ENCODE measurements at places on chromosomes 12 and 14.
A peak's percentile ranks its signal among the peaks of the same experiment; 100 is the strongest.

GRCh38 chr14:92897922-92898565 is 24.9 kb upstream of the CHGA start:
- DNase-seq, result peak; percentile 10
- peaks cover 18% of the 10 kb centered on the region for H3K27me3 ChIP-seq
- H3K27ac ChIP-seq, result no peak overlapping the region
- H3K4me1 ChIP-seq, result no peaks in the 10 kb centered on the region
- no peaks in the 10 kb centered on the region for H3K36me3 ChIP-seq

DNA sequence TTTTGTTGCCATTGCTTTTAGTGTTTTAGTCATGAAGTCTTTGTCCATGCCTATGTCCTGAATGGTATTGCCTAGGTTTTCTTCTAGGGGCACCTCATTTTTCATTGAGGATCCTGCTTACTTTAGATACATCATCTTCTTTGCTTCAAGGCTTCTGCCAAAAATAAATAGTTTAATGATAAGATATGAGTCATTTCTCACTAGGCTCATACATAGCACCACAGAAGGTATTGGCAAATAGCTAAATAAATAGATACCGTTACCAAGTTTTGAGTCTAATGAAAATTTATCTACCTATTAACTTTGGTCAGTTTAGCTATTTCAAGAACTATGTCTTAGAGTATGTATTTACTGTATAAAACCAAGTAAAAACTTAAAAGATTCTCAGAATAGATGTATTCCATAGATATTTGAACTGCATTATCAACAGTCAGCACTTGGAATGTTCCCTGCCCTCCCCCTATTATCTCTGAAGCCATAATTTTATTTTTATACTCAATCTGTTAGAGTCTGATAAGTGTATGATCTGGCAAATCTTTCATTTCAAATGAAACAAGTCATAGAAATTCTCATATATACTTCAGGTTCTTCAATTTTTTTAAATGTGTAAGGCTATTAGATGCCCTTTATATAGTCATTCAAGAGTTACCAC is 310.2 kb downstream of the CCDC91 start:
- no peaks in the 10 kb centered on the region for H3K36me3 ChIP-seq
- H3K4me1 ChIP-seq, result peaks cover 23% of the 10 kb centered on the region
- no peaks in the 10 kb centered on the region for H3K27me3 ChIP-seq
- peak; percentile 49 for DNase-seq
- no peak overlapping the region for H3K4me3 ChIP-seq

DNA sequence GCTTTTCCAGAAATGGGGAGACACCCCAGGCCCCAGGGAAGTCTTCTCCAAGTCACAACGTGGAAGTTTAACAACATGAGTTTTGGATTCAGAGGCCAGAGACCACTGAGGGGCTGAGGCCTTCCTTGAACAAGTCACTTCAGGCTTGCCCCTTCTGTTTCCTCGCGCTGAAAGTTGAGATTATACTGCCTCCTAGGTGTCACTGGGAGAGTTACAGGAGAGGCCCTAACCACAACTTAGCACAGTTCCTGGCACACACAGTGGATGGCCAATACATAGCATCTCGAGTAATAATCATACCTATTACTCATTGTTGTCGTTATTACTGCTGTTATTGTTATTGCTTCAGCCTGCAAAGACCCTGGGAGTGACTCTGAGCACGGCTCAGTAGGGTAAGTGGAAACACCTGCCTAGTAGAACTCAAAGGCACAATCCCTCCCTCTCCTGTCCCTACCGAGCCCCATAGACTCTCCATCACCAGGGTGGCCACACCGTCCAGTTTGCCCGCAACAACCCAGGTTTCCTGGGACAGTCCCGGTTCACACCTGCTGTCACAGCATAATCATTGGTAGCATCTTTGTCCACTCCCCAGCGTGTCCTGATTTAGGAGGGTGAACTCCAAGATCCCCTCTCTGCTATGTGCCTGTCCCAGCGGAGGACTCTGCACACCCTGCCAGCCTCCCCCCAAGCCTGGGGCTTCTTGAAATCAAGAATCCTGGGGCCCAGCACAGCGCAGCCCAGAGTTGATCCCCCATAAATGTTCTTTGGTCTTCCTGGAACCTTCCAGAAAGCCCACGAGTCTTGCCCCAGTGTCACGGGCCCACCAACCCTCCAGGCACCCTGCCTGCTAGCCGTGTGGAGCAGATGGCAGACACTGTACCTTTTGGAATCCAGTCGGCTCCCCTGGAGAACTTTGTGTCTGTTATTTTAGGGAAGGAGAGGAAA is 85.0 kb downstream of the SYNE3 start:
- H3K36me3 ChIP-seq, result no peaks in the 10 kb centered on the region
- DNase-seq, result peak; percentile 50
- no peaks in the 10 kb centered on the region for H3K4me1 ChIP-seq
- no peaks in the 10 kb centered on the region for H3K27me3 ChIP-seq

GRCh38 chr12:132166801-132167591 is 22.7 kb downstream of the NOC4L start:
- H3K4me3 ChIP-seq, result no peak overlapping the region
- peaks cover 19% of the 10 kb centered on the region for H3K4me1 ChIP-seq
- no peaks in the 10 kb centered on the region for H3K36me3 ChIP-seq
- H3K27me3 ChIP-seq, result no peaks in the 10 kb centered on the region

DNA sequence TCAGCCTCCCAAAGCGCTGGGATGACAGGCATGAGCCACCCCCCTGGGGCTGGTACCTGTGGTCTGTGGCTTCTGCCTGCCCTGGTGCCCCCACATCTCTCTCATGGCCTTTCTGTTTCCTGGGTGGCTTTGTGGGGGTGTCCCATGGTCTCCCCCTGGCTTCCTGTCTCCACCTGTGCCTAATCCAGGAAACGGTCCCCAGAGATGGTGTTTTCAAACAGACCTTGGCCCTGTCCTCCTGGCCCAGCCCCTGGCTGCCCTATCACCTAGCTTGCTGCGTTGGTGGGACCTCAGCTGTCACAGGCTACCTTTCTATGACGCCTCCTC is 18.1 kb downstream of the MEG3 start:
- H3K4me1 ChIP-seq, result peaks cover 26% of the 10 kb centered on the region
- H3K4me3 ChIP-seq, result no peak overlapping the region
- no peaks in the 10 kb centered on the region for H3K27me3 ChIP-seq
- H3K27ac ChIP-seq, result no peak overlapping the region
- peaks cover 11% of the 10 kb centered on the region for H3K36me3 ChIP-seq

DNA sequence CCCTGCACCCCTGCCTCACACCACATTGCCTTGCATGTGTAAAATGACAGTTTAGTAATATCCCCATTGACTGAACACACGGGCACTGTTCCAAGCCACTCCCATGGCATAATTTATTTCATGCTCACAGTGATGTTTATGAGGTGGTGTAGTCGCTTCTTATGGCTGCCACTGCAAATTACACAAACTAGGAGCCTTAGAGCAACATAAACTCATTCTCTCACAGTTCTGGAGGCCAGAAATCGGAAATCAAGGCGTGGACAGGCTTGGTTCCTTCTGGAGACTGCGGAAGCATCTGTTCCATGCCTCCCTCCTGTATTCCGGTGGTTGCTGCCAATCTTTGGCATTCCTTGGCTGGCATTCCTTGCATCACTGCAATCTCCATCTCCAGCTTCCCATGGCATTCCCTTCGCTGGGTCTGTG is 97.3 kb downstream of the RIN3 start:
- H3K4me1 ChIP-seq, result peaks cover 4% of the 10 kb centered on the region
- no peak overlapping the region for H3K27ac ChIP-seq
- DNase-seq, result no peak
- H3K36me3 ChIP-seq, result no peaks in the 10 kb centered on the region
- no peak overlapping the region for H3K4me3 ChIP-seq

DNA sequence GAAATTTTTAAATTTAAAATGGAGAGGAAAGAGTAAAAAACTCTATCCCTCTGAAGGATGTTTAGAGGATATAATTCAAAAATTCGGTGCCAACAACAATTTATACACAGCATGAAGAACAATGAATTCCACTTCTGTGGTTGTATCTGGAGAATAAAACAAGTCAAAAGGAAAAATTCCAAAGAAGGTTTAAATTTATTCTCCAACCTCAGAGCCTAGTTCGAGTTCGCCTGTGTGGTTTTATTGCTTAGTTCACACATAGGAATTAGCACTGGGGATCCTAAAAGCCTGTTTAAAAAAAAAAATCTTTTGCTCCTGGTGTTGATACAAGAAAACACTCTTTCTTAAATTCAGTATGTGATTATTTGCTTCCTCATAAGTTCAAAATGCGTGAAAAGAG is 79.2 kb downstream of the LLPH start:
- H3K4me1 ChIP-seq, result peaks cover 32% of the 10 kb centered on the region
- no peak overlapping the region for H3K4me3 ChIP-seq
- no peak for DNase-seq
- H3K27ac ChIP-seq, result no peak overlapping the region
- no peaks in the 10 kb centered on the region for H3K27me3 ChIP-seq
- H3K36me3 ChIP-seq, result no peaks in the 10 kb centered on the region

DNA sequence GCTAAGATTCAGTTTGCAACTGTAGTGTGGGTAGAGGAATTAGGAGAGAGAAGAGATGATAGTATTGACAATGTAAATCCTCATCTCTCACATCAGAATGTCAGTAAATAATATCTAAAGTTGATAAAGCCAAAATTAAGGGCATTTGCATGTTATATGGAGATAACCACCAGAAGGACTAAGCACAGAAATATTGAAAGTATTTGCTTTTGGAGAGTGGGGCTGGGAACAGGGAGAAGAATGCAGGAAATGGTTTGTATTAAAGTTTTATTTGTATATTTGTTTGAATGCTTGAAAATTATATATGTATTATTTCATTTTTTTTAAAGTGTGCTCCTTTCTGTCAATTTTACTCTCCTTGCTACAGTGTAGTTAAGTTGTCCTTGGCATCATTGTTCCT is 491.4 kb downstream of the APAF1 start:
- no peak overlapping the region for H3K27ac ChIP-seq
- H3K4me1 ChIP-seq, result no peaks in the 10 kb centered on the region
- H3K27me3 ChIP-seq, result no peaks in the 10 kb centered on the region
- no peak for DNase-seq
- H3K36me3 ChIP-seq, result no peaks in the 10 kb centered on the region

DNA sequence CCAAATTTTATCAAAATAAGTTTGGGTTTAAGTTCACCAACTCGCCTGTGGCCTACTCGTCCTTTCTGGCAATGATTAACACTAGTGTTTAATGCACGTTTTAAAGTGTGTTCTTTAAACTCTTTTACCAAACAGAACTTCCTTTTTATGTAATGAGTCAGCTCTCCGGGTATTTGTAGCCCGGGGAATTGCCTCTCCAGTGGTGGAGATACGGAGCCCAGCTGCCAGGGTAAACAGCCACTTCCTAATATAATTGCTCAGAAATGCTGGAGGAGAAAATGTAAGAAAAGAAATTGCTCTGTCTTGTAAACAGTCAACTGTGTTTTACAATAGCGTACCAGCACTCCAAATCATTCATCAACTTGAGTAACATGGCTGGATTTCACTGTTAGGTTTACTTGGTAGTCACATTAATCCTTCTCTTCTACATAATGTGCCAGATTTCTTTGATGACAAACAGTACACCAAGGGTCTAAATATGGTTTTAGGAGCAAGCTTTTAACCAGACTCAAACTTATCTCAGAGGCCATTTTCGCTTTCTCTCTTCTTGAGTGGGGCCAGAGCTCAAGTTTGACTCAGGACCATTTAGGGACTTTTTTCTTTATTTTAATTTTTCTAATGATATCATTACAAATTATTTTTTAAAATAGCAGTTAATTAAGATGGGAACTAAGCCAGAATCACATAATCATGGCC is 101.2 kb upstream of the SLC38A2 start:
- H3K4me3 ChIP-seq, result peak overlapping the region; percentile 41
- DNase-seq, result peak; percentile 94
- H3K27ac ChIP-seq, result peak overlapping the region; percentile 68
- H3K27me3 ChIP-seq, result no peaks in the 10 kb centered on the region

DNA sequence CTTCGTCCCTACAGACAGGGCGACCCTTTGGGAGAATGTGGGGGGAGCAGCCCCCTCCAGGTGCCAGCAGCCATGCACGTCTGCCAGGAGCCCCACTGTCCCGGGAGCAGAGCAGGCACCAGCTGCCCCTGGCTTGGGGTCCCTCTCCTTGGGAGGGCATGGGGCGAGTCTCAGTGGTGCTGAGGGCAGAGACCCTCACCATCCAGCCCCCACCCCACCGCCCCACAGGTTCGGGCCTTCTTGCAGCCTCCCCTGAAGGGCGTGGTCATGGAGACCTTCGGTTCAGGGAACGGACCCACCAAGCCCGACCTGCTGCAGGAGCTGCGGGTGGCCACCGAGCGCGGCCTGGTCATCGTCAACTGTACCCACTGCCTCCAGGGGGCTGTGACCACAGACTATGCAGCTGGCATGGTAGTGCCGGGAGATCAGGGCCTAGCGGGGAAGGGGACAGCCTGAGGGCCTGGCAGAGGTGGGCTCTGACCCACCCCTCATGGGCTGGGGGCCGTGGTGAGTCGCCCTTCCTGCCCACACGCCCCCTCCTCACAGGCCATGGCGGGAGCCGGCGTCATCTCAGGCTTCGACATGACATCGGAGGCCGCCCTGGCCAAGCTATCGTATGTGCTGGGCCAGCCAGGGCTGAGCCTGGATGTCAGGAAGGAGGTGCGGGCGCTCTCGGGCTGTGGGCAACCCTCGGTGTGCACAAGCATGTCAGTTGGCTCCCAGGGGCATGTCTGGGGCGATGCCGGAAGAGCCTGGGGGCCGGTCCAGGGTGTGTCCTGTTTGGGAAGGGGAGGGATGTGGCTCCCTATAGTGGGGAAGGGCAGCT is 18.8 kb downstream of the ASPG start:
- H3K36me3 ChIP-seq, result no peaks in the 10 kb centered on the region
- no peaks in the 10 kb centered on the region for H3K27me3 ChIP-seq

GRCh38 chr14:22159957-22160356 is 429.1 kb downstream of the DAD1 start:
- no peak for DNase-seq
- no peak overlapping the region for H3K27ac ChIP-seq
- H3K27me3 ChIP-seq, result no peaks in the 10 kb centered on the region
- no peaks in the 10 kb centered on the region for H3K4me1 ChIP-seq
- no peaks in the 10 kb centered on the region for H3K36me3 ChIP-seq

- H3K27me3 ChIP-seq, result no peaks in the 10 kb centered on the region
- H3K27ac ChIP-seq, result peak overlapping the region; percentile 50
- no peak overlapping the region for H3K4me3 ChIP-seq
- DNase-seq, result peak; percentile 24
- peaks cover 30% of the 10 kb centered on the region for H3K36me3 ChIP-seq
- peaks cover 39% of the 10 kb centered on the region for H3K4me1 ChIP-seq
Measured at GRCh38 chr14:71060825-71061455, 153.7 kb downstream of the PCNX1 start.

DNA sequence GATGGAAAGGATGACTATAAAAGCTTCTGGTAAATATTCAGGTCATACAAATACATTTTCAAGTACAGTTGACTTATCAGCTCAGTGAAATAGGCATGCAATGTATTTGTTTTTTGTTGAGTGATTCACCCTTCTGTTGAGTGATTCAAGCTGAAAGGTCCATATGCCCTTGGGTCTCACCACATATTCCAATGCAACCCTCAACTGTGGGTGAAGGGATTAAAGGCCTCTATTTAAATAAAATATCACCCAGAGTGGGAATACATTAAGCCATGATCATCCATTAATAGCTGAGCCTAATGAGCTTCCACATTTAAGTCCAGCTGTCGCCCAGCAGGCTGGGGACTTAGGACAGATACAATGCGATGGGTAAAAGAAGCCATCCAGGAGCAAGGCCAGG is 120.2 kb downstream of the CRACR2A start:
- H3K27ac ChIP-seq, result no peak overlapping the region
- no peak overlapping the region for H3K4me3 ChIP-seq
- H3K27me3 ChIP-seq, result no peaks in the 10 kb centered on the region
- no peaks in the 10 kb centered on the region for H3K4me1 ChIP-seq
- no peaks in the 10 kb centered on the region for H3K36me3 ChIP-seq
- DNase-seq, result peak; percentile 7

- H3K4me1 ChIP-seq, result no peaks in the 10 kb centered on the region
- no peak overlapping the region for H3K27ac ChIP-seq
- no peaks in the 10 kb centered on the region for H3K27me3 ChIP-seq
- no peak overlapping the region for H3K4me3 ChIP-seq
- H3K36me3 ChIP-seq, result no peaks in the 10 kb centered on the region
- DNase-seq, result no peak
Measured at GRCh38 chr12:78756936-78757335, 107.6 kb upstream of the SYT1 start.
